ENCODE measurements at places on chromosomes 12 and 14. TPM values are rescaled to one million over a fixed set of nuclear protein-coding genes. Genes with fewer than 3 reads are reported as not detected.

KRT2 gene
- not detected for total RNA-seq

GRCh38 chr12:75909714-75910656 lies 121.6 kb downstream of the PHLDA1 start:
- DNase-seq, result no peak

PLCZ1 gene
- not detected for total RNA-seq

DNA sequence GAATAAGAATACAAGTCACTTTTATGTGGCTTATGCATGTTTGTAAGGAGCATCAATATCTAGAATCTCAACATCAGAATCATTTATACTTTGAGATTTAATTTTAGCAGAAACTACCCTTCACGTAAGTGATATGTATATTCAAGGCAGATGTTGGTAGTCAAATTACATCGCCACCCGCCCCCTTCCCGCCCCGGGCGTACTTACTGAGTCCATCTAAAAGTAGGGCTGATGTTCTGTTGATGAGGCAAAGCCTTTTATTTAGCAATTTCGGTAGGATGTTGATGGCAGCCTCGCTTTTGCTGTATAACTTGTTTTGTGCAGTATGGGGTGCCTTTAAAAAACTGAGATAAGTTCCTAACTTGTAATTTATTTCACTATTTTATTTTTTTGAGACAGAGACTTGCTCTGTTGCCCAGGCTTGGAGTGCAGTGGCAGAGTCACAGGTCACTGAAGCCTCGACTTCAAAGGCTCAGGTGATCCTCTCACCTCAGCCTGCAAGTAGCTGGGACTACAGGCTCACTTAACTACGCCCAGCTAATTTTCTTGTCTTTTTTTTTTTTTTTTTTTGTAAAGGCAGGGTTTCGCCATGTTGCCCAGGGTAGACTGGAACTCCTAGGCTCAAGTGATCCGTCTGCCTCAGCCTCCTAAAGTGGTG lies 30.8 kb downstream of the KTN1 start:
- no peak for DNase-seq

- no peak for DNase-seq
These were observed 47.4 kb downstream of the SLC38A1 start for GRCh38 chr12:46221255-46222128.

GRCh38 chr12:109989380-109989779 lies 6.8 kb downstream of the GIT2 start:
- DNase-seq, result no peak

DNA sequence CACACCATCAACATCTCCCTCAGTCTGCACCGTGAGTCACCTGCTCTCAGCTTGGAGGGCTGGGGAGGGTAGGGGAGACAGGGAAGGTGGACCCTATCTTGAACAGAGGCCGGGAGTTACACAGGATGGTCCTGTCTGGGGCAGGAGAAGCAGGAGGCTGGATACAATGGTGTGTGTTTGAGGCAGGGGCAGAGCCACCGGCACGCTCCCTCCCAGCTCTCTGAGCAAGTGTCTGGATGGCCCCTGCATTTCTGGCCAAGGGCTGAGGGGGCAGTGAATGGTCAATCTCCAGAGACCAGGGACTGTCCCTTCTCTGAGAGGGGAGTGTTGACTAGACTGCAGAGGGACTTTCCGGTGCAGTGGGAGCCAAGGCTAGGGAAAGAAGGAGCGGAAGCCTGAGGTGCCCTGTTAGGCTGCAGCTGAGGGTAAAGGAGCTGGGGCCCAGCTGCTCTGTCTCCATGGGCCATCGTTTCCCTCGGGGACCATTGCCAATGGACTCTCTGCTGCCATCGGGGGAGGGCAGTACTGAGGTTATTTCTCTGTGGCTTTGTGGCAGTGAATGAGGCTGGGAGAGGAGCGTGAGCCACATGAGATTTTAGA lies 1.9 kb downstream of the LRP1-AS start:
- no peak for DNase-seq

- no peak for DNase-seq
These were observed 1.4 kb upstream of the TMEM132C start for GRCh38 chr12:128265566-128265965.

DNA sequence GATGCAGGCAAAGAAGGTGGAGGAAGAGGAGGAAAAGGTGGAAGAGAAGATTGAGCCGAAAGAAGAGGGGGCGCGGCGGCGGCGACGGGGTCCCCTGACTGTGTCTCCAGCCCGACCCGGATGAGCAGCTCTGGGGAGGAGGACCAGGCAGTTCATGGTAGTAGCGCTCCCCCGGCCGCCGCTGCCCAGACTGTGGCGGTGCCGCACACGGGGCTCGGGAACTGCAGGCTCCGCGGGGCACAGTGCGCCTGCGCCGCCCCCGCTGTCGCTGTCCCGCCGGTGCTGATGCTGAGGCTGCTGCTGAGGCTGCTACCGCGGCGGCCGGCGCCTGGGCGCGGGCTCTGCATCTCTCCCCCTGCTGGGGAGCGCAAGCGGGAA lies at the start of gene KCNH5:
Gene KCNH5 (minus strand): TSS at position 225 of the 378 bp plus-strand sequence. CDS start 272 bp downstream, outside the sequence.
- no peak for DNase-seq

DNA sequence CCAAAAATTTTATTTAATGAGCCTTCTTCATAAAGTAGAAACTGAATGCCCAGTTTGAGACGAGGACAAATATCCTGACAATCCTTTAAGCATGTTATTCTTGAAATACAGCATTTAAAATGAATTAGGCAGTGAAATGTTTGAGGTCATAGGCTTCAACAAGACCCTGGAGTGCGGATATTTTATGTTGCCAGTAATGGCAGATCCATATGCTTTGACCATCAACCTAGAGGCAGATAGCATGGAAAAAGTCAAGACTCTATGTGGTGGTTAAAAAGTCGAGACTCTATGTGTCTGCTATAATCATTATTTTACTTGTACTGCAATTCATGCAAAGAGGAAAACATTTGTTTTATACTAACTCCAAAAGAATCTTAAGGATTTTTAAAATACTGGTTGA lies 2.0 kb upstream of the MAP4K5 start:
- no peak for DNase-seq

GRCh38 chr14:86654558-86655184 lies 1124.7 kb downstream of the FLRT2 start:
- no peak for DNase-seq

RNASE1 gene
- total RNA-seq, result 438 TPM

DNA sequence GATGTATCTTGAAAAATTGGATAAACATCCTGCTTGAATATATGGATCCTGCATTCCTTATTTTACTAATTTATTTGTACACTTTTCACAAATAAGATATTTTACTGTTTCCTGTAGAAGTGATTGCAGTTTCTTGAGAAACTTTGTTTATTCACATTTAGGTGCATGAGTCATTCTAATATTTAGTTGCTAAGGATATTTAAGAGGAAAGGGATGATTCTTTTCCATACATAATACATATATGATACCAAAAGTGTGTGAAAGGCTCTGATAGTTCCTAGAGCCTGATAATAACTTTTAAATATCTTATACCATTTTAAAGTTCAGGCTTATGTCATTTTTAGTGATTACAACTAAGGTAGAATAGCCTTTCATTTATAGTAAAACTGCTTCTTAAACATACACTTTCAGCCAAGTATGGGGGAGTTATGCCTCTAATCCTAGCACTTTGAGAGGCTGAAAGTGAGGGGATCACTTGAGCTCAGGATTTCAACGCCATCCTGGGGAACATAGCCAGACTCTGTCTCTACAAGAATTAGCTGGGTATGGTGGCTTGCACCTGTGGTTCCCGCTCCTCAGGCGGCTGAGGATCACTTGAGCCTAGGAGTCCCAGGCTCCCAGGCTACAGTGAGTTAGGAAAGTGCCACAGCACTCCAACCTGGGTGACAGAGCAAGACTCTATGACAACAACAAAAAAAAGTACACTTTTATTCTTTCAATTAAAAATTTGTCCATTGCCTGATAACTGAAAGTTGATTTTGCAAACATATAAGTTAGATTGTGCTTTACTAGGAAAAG lies 262.6 kb upstream of the LRIG3 start:
- DNase-seq, result no peak

GRCh38 chr14:65854215-65854614 lies 441.7 kb downstream of the FUT8 start:
- DNase-seq, result no peak

GRCh38 chr12:53443955-53444354 lies 2.4 kb downstream of the PRR13 start:
- no peak for DNase-seq

GRCh38 chr12:31226639-31227038 lies 99.3 kb downstream of the SINHCAF start:
- DNase-seq, result no peak

DNA sequence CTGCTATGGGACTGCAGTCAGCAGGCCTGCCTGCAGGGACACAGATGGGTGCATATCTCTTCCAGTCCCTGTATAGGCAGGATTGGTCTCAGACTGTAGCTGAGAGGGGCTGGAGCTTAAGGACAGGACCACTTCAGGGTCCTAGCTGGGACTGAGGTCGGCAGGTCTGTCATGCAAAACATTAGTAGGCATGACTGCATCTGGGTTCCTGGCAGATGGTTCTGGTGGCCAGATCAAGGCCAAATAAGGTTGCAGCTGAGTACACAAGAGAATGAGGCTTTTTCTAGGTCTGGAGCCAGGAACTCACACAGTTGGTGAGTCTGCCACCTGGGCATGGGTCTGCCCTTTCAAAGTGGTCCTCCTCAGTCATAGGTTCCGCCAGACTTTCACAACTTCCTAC lies 155.8 kb downstream of the TPH2 start:
- no peak for DNase-seq

DNA sequence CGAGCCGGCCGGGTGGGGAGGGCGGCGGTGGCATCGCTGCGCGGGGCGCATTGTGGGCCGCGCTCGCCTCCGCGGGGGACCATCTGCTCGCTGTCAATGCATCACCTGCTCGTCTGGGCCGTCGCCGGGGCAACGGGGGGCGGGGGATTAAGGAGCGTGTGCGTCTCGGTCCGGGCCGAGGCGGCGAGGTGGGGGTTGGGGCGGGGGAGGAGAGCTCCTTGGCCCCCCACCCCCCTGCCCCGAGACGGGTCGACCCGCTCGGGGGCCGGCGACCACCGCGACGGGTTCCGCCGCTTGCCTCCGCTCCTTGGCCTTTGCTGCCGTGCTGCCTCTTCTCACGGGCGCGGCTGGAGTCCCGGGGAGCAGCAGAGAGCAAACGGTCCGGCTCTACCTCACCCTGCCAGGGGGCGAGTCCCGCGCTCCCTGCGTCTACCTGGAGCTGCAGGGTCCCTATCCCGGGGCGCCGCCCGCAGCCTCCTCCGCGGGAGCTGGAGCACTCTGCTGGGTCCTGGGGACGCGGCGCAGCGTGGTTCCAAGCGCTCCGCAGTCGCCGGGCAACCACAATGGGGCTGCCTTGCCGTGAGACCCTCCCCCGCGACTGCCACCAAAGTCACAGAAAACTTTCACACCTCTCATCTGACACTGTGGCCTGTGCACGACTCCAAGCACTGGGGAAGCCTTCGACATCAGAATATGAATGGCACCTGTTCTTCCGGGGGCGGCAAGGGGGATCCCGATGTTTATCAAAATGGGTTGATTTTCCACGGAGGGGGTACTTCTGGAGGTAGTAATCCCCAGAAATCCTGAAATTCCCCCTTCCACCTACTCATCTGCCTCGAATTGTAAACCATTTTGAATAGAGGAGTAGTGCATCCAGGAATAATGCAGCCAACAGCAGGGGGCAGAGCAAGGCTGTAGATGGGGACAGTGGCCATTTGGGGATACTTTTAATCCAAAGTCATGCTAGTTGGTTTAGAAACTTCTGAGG lies at the start of gene C12orf42:
Gene C12orf42 (minus strand): TSS at position 500 of the 988 bp plus-strand sequence. CDS start 17,542 bp downstream, outside the sequence.
- DNase-seq, result peak; percentile 95

DNA sequence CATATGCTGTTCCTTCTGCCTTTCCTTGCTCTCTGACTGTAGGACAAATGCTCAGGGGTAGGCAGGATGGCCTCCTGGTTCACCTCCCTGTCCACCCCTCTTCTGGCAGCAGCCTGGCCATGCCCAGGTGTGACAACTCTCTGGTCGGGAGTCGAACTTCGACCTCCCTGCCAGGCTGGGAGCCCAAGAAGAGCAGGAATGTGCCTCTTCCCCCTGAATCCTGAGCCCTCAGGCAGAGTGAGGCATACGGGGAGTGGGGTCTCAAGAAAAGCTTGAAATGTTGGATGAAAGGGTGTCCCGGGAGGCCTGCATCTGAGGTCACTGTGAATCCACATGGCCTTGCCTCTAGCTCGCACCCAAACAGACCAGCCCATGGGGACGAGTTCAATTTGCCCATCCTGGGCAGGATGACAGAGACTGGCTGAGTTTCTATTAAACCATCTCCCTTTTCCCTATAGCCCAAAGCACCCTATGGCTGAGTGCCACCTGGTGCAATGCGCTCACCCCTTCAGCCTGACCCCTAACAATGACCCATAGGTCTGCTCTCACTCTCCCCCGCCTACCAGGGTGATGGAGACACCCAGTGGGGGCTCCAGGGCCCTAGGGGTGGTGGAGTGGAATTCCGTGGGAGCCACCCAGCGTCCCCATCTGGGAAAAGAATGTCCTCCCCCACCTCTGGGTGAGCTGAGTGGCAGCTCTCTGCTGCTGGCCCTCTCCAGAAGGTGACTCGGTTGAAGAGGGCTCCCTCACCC lies 52.9 kb upstream of the DIO3 start:
- DNase-seq, result peak; percentile 59

GPR65 gene
- total RNA-seq, result 13.8 TPM

DNA sequence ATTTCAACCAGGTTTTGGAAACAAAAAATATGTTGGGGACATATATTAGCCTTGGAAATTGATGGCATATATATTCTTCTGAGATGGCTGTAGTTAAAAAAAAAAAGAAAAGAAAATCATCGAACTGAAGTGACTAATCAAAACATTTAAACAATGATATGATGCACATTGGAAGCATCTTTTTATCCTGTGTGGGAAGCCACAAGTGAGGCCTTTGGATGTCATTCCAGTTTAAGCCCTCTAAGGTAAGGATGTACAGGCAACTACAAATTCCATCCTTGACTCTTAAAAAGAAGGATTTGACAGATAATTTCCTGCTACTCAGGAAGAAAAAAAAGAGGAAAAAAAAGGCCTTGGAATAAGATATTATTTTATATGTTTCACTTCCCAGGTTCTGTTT lies 9.6 kb upstream of the PTPRB start:
- no peak for DNase-seq

DNA sequence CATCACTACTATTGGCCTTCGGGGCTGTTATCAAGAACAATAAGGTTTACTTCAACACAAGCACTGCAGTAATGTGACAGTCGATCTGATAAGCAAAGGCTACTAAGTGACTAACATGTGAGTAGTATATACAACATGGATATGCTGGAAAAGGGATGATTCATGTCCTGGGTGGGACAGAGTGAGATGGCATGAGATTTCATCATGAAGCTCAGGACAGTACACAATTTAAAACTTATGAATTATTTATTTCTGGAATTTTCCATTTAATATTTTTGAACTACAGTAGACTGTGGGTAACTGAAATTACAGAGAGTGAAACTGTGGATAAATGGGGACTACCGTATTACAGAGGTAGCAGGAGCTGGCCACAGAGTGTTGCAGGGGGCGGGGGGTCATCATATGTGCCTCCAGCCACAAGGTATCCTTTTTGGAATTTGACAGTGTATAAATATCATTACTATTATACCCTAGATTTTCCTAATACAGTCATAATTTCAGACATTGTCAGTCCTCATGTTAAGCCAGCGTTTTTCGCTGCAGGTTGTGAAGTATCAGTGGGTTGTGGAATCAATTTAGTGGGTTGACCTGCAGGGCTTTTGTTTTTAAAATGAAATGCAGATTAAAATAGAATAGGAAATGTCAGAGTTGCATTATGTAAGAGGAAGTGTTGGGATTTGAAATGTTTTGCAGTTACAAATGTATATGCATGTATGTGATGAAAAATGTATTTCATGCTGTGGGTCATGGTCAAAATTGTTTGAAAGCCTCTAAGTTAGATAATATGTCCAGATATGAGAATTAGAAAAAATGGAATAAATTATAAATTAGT lies 148.0 kb upstream of the NUDT4 start:
- no peak for DNase-seq

- peak; percentile 35 for DNase-seq
These were observed 157.8 kb downstream of the RBM19 start for GRCh38 chr12:113808095-113808951.

- DNase-seq, result no peak
These were observed 173.1 kb downstream of the FLRT2 start for GRCh38 chr14:85702997-85703396.
